Omental fat pad (tissue), 4 donors: ENCODE measurements at places on chromosomes 4 and X.

- DNase-seq: no peak
These were observed 54.3 kb downstream of the CHRDL1 start for GRCh38 chrX:110741213-110741796.

GRCh38 chrX:103464072-103464773 is 55.1 kb downstream of the RAB40A start:
- no peak for DNase-seq

GRCh38 chr4:36872679-36873078 is 371.9 kb upstream of the NWD2 start:
- no peak for DNase-seq

- DNase-seq: no peak
These were observed 142.0 kb downstream of the HNRNPD start for GRCh38 chr4:82231806-82232205.

DNA sequence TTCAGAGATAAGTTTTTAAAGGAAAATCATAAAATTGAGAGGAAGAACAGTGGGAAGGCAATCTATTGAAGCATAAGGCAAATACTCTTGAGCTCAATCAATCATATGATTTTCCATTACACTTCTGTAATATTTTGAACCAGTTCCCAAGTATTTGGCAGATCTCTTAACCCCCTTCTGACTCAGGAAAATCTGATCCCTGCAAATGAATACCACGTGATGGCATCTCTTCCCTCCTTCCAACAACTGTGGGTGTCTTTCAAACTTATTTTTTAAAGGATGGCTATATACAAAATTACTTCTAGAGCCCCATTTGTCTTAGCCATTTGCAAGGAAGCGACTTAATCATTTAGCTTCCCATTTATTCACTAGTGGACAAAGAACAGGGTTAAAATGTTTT is 41.9 kb downstream of the AMOT start:
- DNase-seq: no peak

DNA sequence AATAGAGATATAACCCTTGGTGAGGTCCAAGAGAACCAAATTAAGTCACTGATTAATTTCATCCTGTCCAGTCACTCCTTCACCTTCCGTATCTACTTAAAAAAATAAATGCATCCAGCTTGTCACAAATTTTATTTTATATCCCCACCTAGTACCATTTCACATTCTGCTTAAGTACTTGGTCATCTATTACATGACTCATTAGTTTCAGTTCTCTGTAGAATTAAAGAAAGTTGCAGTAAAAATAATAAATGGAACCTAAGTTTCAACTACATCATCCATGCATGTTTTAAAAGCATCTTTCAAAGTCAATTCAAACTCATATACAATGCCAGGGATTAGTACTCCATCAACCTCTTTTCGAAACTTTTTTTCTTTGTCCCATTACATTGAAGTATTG is 130.2 kb downstream of the SH2D1A start:
- no peak for DNase-seq

DNA sequence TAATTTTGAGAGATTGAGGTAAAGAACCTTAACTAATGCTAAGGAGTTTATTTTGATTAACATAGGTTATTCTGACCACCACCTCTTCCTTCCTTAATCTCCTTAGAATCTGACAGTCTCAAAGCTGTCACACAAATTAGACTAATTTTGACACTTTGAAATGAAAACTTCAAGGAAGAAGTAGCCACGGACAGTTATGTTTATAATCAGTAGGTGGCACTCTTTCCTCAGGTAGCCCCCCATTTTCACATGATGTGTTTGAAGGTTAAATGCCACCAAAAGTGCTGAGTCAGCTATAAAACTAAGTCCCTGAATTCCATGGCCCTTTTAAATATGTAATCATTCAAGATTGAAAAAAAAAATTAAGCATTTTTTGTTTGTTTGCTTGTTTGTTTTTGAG is 22.4 kb downstream of the TMEM33 start:
- DNase-seq: no peak

GRCh38 chr4:16082041-16082425 is 1.8 kb downstream of the PROM1 start:
- DNase-seq: no peak

DNA sequence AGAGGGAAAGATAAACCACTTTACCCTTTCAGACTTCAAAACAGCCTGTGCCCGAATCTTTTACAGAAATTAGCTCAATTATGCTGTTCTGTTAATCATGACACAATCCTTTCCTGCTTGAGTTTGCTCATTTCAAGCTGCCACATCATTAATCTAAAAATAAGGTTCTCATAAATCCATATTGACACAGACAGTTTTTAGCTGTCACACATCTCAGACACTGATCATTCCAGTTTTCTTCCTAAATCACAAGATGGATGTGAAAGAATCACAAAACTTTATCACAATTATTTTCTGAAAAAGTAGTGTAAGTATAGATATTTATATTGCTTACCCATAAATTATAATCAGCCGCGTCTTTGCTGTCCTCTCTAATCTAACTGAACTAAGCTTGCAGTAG is 27.9 kb upstream of the AMELX start:
- no peak for DNase-seq

DNA sequence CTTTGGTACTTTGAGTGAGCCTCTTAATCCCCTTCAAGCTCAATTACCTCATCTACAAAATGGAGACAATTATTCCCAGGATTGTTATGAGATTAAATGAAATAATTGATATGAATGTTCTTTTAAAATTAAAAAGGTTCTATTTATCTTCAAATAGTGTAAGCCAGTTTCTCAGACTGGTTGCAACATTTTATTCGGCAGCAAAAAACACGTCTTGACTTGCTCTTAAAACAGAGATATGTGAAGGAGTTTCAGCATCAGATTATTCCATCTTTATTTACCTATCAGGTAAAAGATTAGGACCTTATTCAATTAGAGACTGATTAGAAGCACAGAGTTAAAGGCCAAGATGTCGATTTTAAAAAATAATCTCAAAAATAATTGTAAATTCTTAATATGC is 10.5 kb downstream of the NDNF start:
- no peak for DNase-seq

- DNase-seq: no peak
These were observed 32.2 kb downstream of the LNX1 start for GRCh38 chr4:53559021-53559620.

GRCh38 chr4:123889507-123889906 is 492.9 kb downstream of the SPRY1 start:
- DNase-seq: no peak

GRCh38 chr4:41865306-41865980 is 69.8 kb upstream of the TMEM33 start:
- DNase-seq: no peak

DNA sequence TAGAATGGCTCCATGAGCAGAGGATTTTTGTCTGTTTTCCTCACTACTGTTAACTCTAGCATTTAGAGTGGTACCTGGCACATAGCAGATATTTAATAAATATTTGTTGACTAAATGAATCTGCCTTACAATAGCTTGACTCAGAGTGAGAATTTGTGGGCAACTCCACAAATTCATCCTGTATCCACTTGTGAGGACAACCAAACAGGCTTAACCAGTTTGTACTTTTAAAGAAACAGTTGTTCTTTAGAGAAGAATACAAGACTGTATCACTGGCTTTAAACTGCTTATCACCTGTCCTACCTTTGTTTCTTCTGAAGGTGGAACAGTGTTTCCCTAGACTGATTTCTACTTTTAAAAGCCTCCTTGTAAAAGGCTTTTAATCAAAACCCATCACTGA is 141.3 kb upstream of the SH3RF1 start:
- DNase-seq: no peak

- DNase-seq: no peak
These were observed 114.6 kb downstream of the TBCK start for GRCh38 chr4:106201373-106201772.

DNA sequence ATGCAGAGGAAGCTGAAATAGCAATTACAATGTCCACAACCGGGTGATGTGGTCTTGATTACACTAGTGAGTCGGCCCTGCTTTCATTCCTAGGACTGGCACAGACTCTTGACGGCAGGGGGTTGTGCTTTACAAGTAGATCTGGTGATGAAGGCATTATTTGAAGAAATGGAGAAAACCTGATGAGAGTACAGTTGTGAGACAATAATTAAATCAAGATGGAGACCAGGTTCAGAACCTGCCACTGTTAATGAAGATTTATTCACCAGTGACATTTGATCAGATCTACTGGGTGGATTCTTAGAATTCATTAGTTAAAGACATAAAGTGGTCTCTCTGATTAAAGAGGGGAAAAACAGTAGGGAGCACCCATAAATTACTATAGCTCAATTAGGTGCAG is 747.2 kb downstream of the STPG2 start:
- DNase-seq: no peak

DNA sequence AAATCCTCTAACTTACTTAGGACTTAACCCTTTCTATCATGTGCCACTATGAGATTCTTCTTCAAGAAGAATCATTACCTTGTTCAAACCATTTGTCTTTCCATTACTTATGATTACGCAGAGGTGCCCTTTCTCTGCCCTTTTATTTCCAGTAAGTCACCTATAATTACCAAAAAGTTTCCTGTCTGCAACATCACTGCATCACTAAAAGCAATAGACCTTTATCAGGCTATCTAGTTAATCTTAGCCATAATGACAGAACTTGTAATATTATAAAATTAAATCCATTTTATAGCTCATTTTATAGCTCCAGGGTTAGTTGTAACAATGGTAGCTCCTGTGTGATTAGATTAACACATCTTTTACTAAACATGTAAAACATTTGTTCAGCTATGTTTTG is 673.6 kb upstream of the PITX2 start:
- no peak for DNase-seq

DNA sequence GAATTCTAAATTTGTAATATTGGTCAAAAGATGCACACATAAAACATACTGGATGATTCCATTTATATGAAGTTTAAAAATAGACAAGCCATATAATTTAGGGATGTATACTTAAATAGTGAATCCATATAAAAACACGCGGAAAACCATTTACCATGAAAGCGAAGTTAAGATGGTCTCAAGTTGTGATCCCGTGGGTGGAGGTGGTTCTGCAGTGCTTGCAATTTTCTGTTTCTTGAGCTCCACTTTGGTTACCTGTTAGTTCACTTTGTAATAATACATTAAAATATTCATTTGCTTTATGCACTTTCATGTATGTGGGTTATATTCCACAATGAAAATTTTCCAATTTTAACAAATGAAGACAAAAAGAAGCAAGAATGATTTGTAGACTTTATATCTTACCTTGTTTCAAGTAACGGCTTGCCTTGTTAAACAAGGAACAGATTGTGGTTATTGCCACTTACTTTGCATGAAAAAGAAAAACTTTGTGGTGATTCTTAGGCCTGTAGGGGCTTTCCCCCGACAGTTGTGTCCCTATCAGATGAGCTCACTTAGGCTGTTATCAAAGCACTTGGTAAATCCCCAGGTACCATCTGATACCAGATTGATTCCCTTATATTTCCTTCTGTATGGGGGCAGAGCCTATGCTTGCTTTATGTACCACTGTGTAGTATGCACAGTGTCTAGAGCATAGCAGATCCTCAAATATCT is 12.2 kb downstream of the UCP1 start:
- DNase-seq: no peak

- no peak for DNase-seq
These were observed 77.1 kb upstream of the ATOH1 start for GRCh38 chr4:93751411-93751810.

GRCh38 chr4:101155368-101155767 is 192.0 kb downstream of the PPP3CA start:
- DNase-seq: no peak

- no peak for DNase-seq
These were observed 55.0 kb downstream of the CLDN34 start for GRCh38 chrX:10022273-10022541.

- no peak for DNase-seq
These were observed 32.8 kb upstream of the IL13RA1 start for GRCh38 chrX:118694638-118695037.

DNA sequence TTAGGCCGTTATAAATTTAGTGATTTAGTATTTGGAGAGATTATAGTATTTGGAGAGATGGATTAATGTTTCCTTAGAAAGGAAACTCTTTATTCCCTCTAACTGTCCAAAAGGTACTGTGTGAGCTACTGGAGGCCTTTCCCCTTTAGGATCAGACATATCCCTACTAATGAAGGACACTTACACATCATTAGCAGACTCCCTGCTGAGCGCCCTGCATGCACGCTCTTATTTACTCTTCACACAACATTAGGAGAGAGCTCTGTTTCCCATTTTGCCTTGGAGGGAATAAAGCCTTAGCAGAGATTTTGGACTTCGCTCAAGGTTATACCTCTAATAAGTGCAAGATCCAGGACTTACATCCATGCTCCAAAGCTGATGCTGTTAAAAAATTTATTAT is 17.8 kb upstream of the STOX2 start:
- no peak for DNase-seq

DNA sequence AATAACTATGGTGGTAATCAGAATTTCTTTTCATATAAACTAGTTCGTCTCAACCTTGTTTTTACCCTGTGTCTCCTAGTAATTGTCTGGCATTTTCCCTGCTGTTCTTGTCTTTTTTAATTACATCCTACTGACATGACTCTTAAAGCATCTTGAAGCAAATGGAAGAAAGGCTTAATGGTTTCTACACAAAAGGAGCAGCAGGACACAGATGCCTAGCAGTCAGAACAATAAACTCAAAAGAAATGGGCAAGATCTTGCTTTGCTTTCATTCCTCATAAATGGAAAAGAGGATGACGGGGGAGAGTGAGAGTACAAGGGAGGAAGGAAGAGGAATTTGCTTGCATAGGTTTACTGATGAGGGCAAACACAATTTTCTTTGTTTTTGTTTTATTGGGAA is 293.2 kb upstream of the EMCN start:
- no peak for DNase-seq

- DNase-seq: no peak
These were observed 19.5 kb upstream of the NFXL1 start for GRCh38 chr4:47933840-47934239.

- DNase-seq: no peak
These were observed 144.3 kb downstream of the RTL3 start for GRCh38 chrX:78514852-78515251.

- DNase-seq: no peak
These were observed 137.0 kb downstream of the KCNIP4 start for GRCh38 chr4:21811565-21811964.

GRCh38 chrX:66110112-66110511 is 53.9 kb upstream of the HEPH start:
- no peak for DNase-seq

DNA sequence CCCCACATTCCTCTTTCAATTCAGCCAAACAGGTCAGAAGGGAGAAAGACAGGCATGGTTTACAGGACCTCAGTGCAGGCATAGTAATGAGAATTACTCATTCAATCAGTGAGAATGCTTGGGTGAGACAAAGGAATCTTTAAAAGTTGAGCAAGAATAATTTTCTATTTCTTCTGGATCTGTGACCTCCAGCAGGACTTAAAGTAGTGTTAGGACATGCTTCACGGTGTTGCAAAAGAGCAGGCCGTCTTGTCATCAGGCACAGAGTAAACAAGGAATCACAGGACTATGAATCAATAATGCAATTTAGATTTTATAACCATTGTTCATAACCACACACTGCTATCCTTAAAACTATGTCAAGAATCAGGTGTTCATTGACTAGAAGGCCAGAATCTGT is 130.6 kb upstream of the GLRA2 start:
- DNase-seq: no peak
